ENCODE measurements at places on chromosomes 6 and 20.

- no peak for DNase-seq
Measured at GRCh38 chr6:49468042-49468441, 4.9 kb downstream of the CENPQ start.

DNA sequence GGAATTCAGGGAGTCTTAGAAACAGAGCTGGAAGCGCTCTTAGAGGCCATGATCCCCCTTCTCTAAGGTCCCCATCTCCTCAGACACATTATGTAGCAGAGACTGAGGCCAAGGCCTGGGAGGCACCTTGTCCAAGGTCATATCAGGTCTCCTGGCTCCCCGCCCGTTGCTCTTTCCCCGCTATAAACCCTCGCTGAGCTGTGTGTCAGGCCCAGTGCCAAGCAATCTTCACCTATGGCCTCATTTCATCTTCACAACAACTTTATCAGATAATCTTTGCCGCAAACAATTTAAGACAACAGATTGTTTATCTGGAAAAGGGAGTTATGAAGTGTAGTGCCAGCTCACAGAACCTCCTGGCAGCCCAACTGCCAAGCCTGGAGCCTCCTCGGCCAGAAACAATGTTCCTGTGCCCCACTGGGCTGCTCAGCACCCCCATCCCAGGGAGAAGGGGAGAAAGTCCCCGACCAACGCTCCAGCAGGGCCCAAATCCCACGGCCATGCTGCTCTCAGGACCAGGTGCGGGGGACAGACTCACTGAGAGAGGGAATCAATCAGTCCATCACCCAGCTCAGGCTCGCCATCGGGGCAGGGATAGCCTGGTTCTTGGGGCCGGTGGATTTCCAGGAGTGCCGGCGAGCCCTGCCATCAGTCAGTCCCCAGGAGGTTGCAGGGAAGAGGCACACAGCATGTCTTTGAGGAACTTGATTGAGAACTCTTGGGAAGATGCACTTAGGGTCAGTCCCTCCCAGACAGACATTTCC lies 16.9 kb upstream of the FANCE start:
- DNase-seq: no peak

- no peak for DNase-seq
Measured at GRCh38 chr20:60516442-60516841, 558.2 kb downstream of the CDH26 start.

DNA sequence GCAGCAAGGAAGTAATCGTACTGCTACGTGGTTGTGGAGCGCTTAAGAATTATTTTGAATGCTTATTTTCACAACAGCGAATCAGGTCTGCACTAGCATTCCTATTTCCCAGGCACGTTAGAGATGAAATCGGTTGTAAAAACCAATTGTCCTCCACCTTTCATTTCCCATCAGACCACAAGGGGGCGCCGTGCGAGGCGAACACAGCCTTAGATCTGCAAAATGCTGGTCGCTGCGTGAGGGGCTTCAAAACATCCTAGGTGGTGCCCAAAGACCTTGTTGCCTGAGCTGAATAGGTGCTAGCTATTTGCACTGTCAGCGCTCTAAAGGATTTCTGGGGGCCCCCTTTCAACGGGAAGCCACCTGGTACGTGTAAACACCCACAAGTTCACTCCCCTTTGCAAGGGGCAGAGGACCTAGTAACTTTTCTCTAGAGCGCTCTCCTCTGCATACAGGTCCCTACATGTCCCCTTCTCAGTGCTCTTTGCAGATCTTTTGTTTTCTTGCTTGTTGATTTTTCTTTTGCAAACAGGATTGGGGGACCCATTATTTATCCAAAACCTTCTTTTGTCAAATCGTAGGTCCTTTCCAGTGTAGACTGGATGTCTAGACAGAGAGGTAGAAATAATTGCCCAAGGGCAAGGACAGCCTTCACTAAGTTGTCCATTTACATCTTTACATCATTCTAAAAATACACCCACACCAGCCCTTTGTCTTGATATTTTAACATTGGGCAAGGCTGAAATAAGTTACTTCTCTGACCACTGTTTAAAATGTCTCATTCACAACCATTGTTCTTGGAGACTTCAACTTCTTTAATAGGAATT lies 59.8 kb downstream of the NEDD9 start:
- DNase-seq: no peak

DNA sequence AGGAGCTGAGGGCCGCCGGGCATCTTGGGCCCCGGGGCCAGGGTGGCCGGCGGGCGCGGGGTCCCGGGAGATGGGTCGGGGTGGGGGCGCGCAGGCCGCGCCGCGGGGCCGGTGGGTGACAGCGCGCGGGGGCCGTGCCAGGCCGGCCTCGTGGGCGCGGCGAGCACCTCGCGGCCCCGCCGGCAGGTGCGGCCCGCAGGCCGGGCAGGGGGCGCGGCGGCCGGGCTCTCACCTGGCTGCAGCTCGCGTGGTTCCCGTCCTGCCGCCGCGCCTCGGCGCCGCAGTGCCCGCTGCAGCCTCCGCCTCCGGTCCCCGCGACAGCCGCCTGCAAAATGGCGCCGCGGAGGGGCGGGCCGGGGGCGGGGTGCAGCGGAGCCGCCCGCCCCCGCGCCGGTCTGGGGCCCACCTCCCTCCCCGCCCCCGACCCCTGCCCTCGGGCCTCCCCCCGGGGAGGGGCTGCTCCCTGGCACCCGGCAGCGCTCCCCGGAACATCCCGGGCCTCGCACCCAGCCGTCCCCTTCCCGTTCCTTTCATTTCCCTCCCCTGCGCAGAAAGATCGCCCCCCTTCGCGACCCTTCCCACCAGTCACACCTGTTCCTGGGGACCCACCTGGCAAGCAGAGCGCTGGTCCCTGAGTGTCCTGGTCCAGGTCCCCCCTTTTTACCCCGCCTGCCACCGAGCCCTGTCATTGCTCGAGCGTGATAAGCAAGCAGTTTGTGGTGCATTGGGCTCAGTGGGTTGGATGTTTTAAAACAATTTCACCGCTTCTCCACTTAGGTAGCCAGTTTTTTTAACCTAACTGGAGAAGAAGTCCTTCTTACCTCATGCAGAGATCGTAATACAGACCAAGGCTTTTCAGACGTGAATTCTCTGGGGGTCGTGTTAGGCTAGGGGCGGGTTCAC lies at the start of gene SLC23A2:
SLC23A2 (minus strand) TSS at position 337 of the 903 bp plus-strand sequence. CDS start 68,948 bp downstream, outside the sequence.
- no peak for DNase-seq

DNA sequence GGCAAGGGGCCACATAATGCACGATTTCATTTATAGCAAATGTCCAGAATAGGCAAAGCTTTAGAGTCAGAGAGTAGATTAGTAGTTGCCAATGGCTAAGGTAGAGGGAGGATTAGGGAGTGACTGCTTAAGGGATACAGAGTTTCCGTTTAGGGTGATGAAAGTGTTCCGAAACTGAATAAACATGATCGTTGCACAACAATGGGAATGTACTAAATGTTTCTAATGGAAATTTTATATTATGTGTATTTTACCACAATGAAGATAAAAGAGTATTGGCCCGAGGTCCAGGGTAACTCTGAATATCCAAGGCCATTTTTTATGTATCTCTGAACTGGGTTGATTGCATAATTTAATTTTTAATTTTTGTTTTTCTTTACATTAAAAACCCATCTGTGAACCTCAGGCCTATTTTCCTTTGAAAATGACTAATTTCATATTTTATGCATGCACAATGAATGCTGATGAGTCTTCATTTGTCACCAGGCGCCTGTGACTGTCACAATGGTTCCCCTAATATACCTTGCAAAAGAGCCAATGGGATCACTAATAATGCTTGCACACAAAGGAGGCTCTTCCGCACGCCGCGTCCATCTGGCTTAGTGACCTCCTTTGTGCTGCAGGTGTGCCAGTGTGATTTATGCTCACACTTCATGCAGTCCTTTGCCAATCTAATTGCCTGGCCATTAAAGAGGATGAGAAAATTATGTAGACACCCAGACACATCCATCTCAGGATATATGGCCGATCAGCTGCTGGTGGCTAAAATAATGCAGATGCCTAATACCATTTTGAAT lies 612.5 kb downstream of the CDH26 start:
- DNase-seq: peak; percentile 50

DNA sequence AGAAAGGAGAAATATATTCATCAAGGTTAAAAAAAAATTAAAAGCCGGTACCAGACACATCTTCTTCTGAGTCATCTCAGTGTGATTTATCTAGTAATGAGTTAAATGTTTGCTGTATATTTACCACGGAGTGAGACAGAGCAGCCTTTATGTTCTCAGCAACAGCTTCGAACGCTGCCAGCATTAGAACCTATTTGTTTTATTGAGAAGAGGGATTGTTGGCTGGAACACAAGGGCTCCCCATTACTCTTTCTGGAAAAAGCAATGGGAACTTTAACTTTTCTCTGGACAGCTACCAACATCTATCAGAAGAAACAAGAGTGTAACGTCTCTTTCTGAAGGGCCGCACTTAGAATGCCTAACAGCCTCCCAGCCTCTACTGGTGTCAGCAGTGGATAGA lies 105.3 kb upstream of the TAB2 start:
- DNase-seq: no peak

- no peak for DNase-seq
Measured at GRCh38 chr6:1395506-1395905, 6.1 kb downstream of the FOXF2 start.

- DNase-seq: no peak
Measured at GRCh38 chr20:47667531-47668312, 117.6 kb downstream of the SULF2 start.

DNA sequence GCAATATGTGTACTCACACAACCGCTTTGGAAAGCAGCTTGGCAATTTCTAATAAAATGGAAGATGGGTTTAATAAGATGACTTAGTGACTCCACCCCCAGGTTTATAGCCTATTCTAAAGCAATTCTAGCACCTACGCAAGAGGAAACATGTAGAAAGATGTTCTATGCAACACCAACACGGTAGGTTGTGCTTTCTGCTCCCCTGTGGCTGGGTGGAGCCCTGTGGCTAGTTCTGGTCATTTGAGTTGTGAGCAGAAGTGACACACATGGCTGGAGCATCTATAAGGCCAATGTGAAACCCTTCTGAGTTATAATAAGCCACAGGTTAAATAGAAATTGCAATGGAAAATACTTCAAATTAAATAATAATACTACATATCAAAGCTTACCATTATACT lies 310.7 kb downstream of the CD83 start:
- no peak for DNase-seq

- no peak for DNase-seq
Measured at GRCh38 chr6:72699159-72699558, 77.3 kb downstream of the KCNQ5 start.

- no peak for DNase-seq
Measured at GRCh38 chr6:16222826-16223225, 15.6 kb upstream of the GMPR start.

GRCh38 chr6:148746363-148747144 lies at the start of gene UST:
TSS of gene UST (plus strand) at chr6:148747030. CDS start at chr6:148747431, 401 bp downstream.
- DNase-seq: no peak

DNA sequence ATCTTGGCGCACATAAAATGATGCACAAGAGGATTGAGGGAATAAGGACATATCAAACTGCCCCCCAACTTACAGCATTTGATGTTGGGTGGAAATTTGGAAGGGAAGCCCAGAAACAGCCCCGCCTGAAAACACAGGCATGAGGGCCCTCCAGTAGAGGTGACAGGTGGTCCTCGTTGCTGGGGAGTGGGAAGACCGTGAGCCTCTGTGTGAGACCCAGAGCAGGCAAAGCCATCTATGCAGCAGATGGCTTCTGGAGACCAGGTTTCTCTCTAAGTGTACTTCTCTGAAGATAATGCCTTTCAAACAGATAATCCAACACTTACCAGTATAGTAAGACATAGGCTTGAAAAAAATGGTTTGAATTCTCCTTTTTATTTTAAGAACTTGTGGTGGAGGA lies 132.2 kb upstream of the INSM1 start:
- DNase-seq: no peak

DNA sequence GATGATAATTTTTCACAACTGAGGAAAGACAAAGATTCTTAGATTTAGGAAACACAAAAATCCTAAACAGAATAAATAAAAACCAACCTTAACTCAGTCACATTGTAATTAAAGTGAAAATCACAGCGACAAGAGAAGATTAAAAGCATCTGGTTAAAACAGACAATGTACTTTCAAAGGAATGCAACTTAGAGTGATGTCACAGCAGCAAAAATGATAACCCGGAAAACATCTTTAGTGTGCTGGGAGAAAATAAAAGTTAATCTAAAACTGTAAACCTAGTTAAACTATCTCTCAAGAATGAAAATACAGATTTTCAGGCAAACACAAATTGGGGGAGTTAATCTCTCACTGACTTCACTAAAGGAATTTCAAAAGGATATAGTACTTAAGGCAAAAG lies 76.8 kb upstream of the OGFRL1 start:
- no peak for DNase-seq

- no peak for DNase-seq
Measured at GRCh38 chr6:16511723-16512489, 249.4 kb downstream of the ATXN1 start.

GRCh38 chr20:59145247-59145923 lies 18.2 kb upstream of the ZNF831 start:
- DNase-seq: no peak

DNA sequence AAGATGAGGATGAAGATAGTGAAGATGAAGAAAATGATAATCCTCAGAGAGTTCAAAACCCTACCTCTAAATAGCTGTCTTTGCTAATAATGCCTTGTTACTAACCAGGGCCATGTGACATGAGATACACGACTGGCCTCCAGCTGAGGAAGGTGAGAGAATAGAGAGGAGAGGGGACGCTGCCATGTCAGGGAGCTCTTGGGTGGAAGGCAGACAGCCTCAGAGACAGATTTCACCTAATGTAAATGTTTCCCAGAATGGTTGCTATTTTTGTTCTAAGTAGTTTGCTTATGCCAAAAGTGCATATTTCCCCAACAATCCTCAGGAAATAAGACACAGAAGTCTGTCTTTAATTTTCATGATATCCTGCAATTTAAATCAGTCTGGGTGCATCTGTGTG lies 138.4 kb downstream of the ELOVL4 start:
- DNase-seq: peak; percentile 39

GRCh38 chr20:33916768-33917167 lies 76.9 kb upstream of the RALY start:
- no peak for DNase-seq

GRCh38 chr20:35653893-35654292 lies 10.8 kb downstream of the CPNE1 start:
- no peak for DNase-seq

DNA sequence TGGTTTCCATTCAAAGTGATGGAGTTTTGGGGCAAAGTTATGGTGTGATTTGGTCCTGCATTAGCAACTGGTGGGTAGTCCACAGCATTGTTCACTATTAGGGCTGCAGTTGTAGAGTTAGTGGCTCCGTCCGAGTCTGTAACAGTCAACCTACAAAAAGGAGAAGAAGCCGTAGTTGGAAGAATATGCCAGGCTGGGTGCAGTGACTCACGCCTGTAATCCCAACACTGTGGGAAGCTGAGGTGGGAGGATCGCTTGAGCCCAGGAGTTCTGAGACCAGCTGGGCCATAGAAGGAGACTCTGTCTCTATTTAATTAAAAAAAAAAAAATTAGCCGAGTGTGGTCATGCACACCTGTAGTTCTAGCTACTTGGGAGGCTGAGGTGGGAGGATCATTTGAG lies 69.5 kb downstream of the KIAA0319 start:
- no peak for DNase-seq

Data from DMS153 (cell line).